ENCODE measurements at places on chromosomes 7 and 10.

DNA sequence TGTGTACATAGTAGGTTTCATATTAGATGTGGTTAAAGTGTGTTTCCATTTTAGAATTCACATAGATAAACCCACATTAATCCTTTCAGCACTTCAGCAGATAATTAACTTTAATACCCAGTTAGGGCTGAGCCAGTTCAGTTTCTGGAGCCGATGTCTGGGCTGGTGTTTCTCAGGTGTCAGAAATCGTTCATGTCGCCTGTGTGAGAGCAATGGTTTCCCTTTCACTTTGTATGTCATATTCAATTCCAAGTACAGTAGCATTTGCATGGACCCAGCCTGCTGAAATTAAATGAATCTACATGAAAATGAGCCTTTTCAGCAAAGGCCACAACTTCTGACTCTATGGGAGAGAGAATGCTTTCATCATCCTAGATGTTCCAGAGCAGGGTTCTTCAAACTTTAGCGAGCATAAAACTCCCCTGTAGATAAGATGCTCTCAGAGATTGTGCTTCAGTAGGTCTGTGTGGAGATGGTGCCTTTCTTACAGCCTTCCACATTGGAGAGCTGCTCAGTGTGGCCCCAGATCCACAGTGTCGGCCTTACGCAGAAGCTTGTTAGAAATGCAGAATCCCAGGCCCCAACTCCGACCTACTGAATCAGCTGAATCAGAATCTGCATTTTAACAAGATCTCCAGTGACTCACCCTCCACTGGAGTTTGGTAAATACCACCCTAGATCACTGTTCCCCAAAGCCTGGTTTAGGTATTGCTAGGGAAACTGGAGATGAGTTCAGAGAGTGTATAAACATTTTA is 19.6 kb downstream of the WIPF3 start:
- DNase-seq = no peak

DNA sequence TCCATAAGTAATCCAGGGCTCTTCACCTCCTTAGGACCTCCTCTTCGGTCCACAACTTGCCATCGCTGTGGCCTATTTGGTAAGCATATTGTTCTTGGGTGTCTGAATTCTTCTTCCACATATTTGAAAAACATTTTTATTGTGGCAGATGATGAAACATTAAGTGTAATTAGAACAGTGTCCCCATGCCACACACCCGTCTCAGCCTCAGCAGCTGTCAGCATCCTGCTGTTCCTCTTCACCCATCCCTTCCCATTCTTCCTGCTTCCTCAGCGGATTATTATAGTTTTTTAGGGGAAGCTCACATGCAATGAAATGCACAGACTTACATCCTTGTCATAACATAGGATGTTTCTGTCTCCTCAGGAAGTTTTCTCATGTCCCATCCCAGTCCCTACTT is 20.1 kb downstream of the TDRD1 start:
- no peak for DNase-seq

GRCh38 chr10:111785921-111786320 is 397.6 kb downstream of the GPAM start:
- no peak for DNase-seq

DNA sequence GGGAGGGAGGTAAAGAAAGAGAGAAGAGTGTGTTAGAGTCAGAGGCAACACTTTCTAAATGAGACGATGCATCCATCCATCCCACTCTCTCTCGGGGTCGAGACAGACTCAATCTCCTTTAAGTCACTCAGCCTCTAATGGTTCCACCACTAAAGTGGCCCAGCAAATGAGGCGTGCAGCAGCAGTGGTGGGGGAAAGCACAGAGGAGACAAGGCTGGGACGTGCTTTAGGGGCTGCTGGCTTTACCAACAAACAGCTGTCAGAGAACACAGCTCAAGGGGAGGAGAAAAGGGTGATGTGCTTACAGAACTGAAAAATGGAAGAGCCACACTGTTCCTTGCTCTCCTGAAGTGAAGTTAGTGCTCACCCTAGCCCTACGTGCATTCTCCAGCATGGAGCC is 4.5 kb upstream of the SEC31B start:
- DNase-seq = no peak

DNA sequence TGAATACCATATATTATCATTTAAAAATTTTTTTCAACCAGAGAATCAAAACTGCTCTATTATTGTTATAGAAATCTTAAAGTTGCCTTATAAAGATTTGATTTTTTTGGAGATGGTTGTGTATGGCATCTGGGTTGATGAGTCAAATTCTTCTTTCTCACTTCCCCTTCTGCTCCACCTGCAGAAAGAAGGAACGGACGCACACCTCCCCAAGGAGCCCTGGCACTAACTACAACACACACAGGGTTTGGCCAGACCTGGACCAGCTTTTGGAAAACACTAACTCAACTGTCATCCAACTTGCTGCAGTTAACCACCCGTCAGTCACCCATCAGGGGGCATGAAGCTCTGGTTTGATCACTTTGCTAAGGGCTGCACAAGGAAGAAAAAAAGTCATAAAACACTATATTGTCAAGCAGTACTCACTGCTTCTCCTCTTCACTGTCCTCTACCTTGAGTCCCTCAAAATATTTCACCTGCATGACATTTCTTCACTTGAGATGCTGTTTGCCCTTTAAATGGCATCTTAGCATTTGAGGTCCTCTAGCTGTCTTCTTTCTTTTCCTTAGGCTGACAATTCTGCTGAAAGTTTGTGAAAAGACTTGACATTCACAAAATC is 266.7 kb upstream of the PHF14 start:
- DNase-seq = no peak

DNA sequence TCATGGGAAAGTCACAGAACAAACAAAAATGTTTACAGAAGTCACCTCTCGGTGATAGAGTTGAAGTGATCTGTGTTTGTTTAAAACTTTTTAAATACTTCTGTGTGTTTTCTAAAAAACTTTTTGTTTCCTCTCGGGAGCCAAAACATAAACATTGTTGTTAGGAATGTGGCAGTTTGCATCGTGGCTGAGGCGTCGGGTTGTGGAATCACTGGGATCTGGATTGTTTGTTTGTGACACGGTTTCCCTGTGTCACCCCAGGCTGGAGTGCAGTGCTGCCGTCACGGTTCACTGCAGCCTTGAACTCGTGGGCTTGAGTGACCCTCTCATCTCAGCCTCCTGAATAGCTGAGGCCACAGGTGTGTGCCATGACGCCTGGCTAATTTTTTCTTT is 29.0 kb upstream of the SUN1 start:
- DNase-seq = no peak

GRCh38 chr7:105202616-105203015 is 186.1 kb downstream of the SRPK2 start:
- no peak for DNase-seq

DNA sequence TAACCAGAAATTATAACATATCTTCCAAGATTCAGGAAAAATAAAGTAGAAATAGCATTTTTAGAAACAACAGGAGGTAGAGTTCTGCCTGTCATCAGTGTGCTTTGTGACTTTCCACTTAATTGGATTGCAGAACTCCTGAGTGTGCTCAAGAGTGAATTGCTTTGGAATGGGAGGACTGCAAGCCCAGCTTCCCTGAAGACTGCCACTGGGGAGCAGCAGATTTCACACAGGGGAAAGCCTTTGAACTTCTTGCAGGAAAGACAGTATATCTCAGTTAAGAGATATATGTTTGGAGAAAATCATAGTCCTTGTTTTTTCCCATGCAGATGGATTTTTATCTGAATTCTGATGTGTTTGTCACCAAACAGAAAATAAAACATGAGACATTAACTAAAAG is 124.5 kb downstream of the TMEM168 start:
- DNase-seq = no peak

- DNase-seq = no peak
Observed at GRCh38 chr10:86524225-86524962, 2.8 kb upstream of the WAPL start.

- DNase-seq = no peak
Observed at GRCh38 chr7:121019018-121019417, 30.5 kb downstream of the CPED1 start.

- no peak for DNase-seq
Observed at GRCh38 chr10:14608381-14609001, 166.2 kb downstream of the FAM107B start.

DNA sequence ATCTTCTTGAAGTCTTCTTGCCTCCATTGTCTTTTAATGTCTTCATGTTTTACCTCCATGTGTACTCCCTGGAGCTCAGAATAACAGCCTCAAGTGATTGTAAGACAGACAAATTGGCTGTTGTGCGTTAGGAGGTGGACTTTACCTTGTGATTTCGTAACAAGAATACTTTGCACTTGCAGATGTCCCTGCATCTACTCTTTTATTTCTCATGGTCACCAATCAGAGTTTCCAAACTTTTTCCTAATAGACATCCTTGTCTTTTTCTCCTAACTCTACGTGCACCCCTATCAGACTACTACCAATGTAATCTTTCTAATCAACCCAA is 172.3 kb downstream of the NRP1 start:
- DNase-seq = no peak

- DNase-seq = peak; percentile 12
Observed at GRCh38 chr7:16465469-16466361, at the start of gene SOSTDC1. Gene SOSTDC1, minus strand, starts transcription at chr7:16465738. Its CDS starts 70 bp downstream, at chr7:16465668.

- DNase-seq = no peak
Observed at GRCh38 chr7:159067576-159068487, 76.8 kb downstream of the VIPR2 start.

GRCh38 chr7:42972699-42973500 is 40.7 kb downstream of the MRPL32 start:
- no peak for DNase-seq

DNA sequence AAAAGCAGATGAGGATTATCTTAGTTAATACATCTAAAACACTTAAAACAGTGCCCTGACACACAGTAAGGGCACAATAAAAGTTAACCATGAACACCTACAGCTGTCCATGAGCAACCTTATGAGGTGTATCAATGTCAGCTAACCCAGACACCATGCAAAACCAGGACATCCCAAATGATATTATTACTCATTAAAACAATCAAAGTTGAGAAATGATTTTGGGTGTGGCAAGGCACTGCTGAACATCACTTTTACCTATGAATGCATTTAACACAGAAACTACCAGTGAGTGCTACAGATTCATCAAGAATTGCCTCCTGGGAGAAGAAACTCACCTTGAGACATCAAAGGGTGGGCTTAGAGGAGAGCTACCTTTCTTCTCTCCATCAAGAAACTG is 18.3 kb downstream of the IRF5 start:
- no peak for DNase-seq

- no peak for DNase-seq
Observed at GRCh38 chr7:43533801-43534479, 49.0 kb upstream of the STK17A start.

DNA sequence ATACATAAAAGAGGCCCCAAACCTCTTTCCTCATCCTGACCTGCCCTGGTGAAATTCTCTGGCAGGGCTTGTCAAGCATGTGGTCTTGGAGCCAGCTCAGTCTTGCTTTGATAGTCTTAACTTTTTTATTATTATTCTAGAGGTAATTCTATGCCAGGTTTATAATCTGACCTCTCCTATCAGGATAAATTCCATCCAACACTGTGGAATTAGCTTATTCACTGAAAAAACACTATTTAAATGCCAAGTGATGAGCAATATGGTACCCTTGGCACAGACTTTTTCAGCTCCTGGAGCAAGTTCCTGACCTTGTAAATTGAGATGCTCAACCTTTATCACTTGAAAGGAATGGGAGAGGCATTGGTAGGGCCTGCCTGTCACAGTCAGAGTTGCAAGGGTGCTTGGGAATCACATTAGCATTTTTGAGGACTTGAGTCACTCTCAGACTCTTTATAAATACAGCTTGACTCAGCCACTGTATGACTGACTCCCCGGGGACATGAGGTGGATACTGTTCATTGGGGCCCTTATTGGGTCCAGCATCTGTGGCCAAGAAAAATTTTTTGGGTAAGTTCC is at the start of gene CPA4:
CPA4 (plus strand) TSS at position 480 of the 576 bp plus-strand sequence; CDS start at position 500, 20 bp downstream.
- no peak for DNase-seq

- DNase-seq = no peak
Observed at GRCh38 chr10:29389935-29390334, 101.1 kb downstream of the LYZL1 start.

- DNase-seq = no peak
Observed at GRCh38 chr10:102185811-102186527, 33.8 kb downstream of the NOLC1 start.

GRCh38 chr7:84058311-84059076 is 136.1 kb downstream of the SEMA3A start:
- no peak for DNase-seq

DNA sequence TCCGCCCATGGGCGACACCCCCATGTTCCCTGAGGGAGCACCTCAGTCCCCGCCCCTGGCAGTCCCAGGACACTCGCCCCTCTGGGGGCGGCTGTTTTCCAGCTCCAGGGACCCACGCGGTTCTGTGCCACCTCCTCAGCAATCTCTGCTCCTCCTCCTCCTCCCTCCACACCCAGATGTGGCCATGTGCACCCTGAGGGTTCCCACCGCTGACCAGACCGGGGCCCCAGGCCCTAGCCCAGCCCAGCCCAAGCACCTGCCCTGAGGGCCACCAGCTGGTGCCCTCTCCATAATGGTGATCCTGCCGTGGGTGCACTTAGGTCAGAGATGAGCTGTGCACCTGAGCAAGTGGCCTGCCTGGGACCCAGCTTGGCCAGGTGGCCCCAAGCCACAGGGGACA is 25.1 kb downstream of the AP5Z1 start:
- DNase-seq = no peak

DNA sequence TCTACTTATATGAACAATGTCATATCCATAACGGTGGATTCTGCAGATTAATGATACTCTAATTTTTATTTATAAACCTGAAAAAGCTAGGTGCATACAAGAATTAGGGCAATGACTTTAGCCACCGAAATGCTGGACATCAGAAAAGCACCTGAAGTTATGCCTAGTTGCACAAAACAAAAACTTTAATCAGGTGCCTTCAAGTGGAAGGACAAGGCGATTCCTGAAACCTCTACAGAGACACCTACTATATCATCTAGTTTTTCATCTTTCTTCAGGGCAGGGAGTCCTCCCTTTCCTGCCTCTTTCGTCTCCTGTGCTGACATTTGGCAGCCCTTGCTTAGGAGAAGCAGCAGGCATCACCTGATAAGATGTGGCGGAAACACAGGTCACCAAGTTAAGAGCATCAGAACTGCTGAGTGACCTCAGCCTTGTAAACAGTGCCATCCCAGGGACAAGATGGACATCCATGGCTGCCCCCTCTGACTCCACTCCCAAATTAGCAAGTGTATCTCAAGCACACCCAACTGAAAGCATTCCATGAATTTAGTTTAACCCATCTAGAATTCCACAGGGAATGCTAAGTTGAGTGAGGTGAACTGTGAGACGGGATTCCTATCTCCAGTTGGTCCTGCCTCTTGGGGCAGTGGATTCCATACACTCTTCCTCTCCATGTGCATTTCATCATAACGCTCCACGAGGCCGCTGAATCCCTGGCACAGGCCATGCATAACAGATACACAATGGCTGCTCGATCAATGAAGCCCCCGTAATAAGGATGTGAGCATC is 5.8 kb downstream of the ITPRIP start:
- no peak for DNase-seq
